ENCODE measurements at places on chromosomes 5 and 9.

- H3K36me3 ChIP-seq: peaks cover 6% of the 10 kb centered on the region
- H3K4me3 ChIP-seq: no peak overlapping the region
- DNase-seq: no peak
- no peak overlapping the region for H3K27ac ChIP-seq
Measured at GRCh38 chr5:76662521-76662920, 39.3 kb upstream of the F2RL2 start.

- H3K27ac ChIP-seq: peak overlapping the region; percentile 10
- no peak for DNase-seq
- no peaks in the 10 kb centered on the region for H3K27me3 ChIP-seq
Measured at GRCh38 chr5:14193496-14193895, 50.4 kb downstream of the TRIO start.

- H3K27ac ChIP-seq: no peak overlapping the region
- no peak overlapping the region for H3K4me3 ChIP-seq
- DNase-seq: no peak
- no peaks in the 10 kb centered on the region for H3K27me3 ChIP-seq
- H3K4me1 ChIP-seq: no peaks in the 10 kb centered on the region
Measured at GRCh38 chr5:27048510-27048909, 10.1 kb upstream of the CDH9 start.

DNA sequence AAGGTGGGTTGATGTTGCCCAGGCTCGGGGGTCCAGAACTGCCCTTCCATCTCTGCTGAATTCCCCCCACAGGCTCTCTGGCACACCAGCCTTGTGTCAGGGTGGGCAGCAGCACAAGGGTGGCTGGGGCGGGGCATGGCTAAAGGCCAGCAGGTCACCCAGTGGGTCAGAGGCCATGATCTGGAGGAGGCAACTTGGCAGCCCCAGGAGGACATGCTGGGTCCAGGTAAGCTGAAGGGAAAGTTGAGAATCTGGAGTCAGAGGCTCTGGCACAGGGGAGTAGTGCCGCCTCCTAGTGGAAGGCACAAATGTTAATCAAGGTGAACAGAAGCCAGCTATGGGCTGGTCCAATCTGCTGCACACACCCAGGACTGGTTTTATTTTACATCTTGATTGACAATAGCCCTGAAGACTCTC lies 6.2 kb downstream of the TMEM8B start:
- no peak overlapping the region for H3K27ac ChIP-seq
- H3K4me3 ChIP-seq: no peak overlapping the region
- no peaks in the 10 kb centered on the region for H3K27me3 ChIP-seq
- H3K4me1 ChIP-seq: peaks cover 40% of the 10 kb centered on the region
- no peak for DNase-seq

GRCh38 chr9:109164042-109164441 lies 3.0 kb downstream of the FRRS1L start:
- peaks cover 5% of the 10 kb centered on the region for H3K36me3 ChIP-seq
- H3K4me3 ChIP-seq: no peak overlapping the region
- H3K27ac ChIP-seq: no peak overlapping the region
- peaks cover 7% of the 10 kb centered on the region for H3K4me1 ChIP-seq

DNA sequence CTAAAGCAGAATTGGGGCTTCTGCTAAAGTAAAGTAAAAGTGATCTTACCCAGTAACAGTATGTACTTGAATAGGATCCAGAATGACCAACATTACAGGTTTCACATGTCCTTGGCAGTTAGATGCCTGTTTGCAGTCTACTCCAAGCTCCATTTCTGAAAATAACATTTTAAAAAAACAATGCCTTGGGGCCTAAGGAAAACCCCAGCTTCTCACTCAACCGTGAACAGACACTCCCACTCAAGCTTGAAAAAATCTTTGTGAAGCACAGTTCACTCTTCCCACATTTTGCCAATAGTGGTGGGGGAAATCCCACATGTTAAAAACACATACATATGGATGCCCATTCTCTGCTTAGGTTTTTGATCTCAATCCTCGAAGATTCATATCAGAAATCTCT lies 304.1 kb downstream of the ARRDC3 start:
- no peaks in the 10 kb centered on the region for H3K36me3 ChIP-seq
- DNase-seq: no peak
- no peak overlapping the region for H3K4me3 ChIP-seq
- no peak overlapping the region for H3K27ac ChIP-seq
- H3K4me1 ChIP-seq: peaks cover 3% of the 10 kb centered on the region

- no peak for DNase-seq
- H3K27ac ChIP-seq: no peak overlapping the region
Measured at GRCh38 chr5:166236327-166236726, 2055.1 kb upstream of the WWC1 start.

DNA sequence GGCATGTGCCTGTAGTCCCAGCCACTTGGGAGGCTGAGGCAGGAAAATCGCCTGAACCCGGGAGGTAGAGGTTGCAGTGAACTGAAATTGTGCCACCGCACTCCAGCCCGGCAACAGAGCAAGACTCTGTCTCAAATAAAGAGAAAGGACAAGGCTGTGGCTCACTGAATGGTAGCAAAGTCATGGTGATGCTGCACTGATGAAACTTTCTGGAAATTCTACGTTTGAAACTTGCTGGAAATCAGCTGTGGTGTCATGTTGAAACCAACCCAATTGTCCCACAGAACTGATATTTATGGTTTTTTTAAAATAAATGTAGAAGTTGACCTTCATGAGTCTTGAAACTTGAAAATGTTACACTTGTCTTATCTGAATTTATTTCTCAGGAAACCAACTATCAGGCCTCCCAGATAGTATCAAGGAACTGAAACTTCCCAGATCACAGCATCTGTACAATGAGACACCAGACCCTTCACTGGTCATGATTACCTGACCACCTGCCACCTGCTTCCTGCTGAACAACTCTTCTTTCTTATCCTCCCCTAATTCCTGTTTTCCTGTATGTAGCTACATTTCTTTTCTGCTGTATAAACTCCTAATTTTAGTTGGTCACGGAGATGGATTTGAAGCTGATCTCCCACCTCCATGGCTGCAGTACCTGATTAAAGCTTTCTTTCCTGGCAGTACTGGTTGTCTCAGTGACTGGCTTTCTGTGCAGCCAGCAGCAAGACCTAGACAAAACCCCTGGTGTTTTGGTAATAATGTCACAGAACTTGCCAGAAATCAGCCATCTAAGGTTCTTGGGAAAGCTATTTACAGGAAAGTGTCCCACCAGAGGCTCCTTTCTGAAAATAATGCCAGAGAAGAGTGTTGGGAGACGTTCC lies 5.6 kb upstream of the TBC1D13 start:
- H3K27me3 ChIP-seq: no peaks in the 10 kb centered on the region
- no peak overlapping the region for H3K4me3 ChIP-seq
- no peak overlapping the region for H3K27ac ChIP-seq
- H3K36me3 ChIP-seq: no peaks in the 10 kb centered on the region
- peaks cover 7% of the 10 kb centered on the region for H3K4me1 ChIP-seq

- no peak overlapping the region for H3K27ac ChIP-seq
- no peaks in the 10 kb centered on the region for H3K36me3 ChIP-seq
- peaks cover 7% of the 10 kb centered on the region for H3K27me3 ChIP-seq
- H3K4me1 ChIP-seq: no peaks in the 10 kb centered on the region
- no peak overlapping the region for H3K4me3 ChIP-seq
- no peak for DNase-seq
Measured at GRCh38 chr9:72763022-72763421, 189.8 kb downstream of the ALDH1A1 start.

DNA sequence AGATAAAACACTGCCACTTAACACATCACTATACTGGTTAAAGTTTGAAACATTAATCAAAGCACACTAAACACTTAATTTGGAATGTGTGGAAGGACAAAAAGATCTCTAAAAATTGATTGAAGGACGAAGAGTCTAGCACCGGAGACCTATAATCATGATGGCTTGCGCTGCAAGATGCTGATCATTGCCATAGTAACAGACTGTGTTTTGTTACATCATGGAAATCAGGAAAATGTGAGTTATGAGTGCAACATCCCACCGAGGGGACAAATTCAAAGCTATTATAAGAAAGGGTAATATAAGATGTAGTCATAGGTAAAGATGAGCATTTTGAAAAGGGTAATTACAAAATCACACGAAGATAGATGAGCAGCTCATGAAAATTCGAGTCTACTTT lies 278.8 kb upstream of the CTNND2 start:
- no peak overlapping the region for H3K27ac ChIP-seq
- H3K27me3 ChIP-seq: no peaks in the 10 kb centered on the region
- no peak for DNase-seq
- no peaks in the 10 kb centered on the region for H3K36me3 ChIP-seq

GRCh38 chr5:142366007-142366406 lies 41.2 kb upstream of the SPRY4 start:
- H3K27me3 ChIP-seq: peaks cover 32% of the 10 kb centered on the region
- no peak for DNase-seq
- peaks cover 9% of the 10 kb centered on the region for H3K4me1 ChIP-seq
- H3K27ac ChIP-seq: no peak overlapping the region

- no peak overlapping the region for H3K27ac ChIP-seq
- H3K4me3 ChIP-seq: no peak overlapping the region
- no peaks in the 10 kb centered on the region for H3K4me1 ChIP-seq
- DNase-seq: no peak
- H3K36me3 ChIP-seq: no peaks in the 10 kb centered on the region
- peaks cover 3% of the 10 kb centered on the region for H3K27me3 ChIP-seq
Measured at GRCh38 chr9:101716629-101717028, 21.8 kb downstream of the GRIN3A start.

GRCh38 chr5:25334350-25334749 lies 689.6 kb upstream of the CDH10 start:
- no peak for DNase-seq
- no peak overlapping the region for H3K27ac ChIP-seq
- H3K4me3 ChIP-seq: no peak overlapping the region
- H3K4me1 ChIP-seq: no peaks in the 10 kb centered on the region

DNA sequence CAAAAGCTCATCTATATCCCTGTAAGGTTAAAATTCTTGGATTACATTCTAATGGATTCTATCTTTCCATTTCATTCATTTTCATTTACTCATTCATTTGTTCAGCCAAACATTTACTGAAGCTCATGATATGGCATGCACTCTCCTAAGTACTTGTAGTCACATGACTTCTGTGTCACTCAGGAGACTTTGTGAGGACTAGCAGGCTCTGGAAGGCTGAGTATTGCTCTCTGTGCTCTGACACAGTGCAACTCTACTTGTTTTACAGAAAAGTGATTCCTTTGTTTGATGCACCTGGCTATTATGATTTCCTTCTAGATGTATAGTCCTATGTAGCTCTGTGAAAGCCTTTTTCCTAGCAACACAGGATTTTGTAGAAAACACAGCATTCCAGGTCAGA lies 53.0 kb downstream of the YIPF5 start:
- no peak for DNase-seq
- H3K27ac ChIP-seq: no peak overlapping the region
- H3K36me3 ChIP-seq: no peaks in the 10 kb centered on the region
- H3K27me3 ChIP-seq: no peaks in the 10 kb centered on the region
- no peak overlapping the region for H3K4me3 ChIP-seq

GRCh38 chr5:102902135-102902448 lies 147.0 kb downstream of the PAM start:
- peaks cover 2% of the 10 kb centered on the region for H3K27me3 ChIP-seq
- no peak for DNase-seq
- no peak overlapping the region for H3K27ac ChIP-seq
- H3K36me3 ChIP-seq: no peaks in the 10 kb centered on the region

- no peaks in the 10 kb centered on the region for H3K27me3 ChIP-seq
- peak overlapping the region; percentile 25 for H3K27ac ChIP-seq
- H3K4me1 ChIP-seq: peaks cover 26% of the 10 kb centered on the region
Measured at GRCh38 chr9:81680506-81680905, 8.8 kb downstream of the TLE1 start.

DNA sequence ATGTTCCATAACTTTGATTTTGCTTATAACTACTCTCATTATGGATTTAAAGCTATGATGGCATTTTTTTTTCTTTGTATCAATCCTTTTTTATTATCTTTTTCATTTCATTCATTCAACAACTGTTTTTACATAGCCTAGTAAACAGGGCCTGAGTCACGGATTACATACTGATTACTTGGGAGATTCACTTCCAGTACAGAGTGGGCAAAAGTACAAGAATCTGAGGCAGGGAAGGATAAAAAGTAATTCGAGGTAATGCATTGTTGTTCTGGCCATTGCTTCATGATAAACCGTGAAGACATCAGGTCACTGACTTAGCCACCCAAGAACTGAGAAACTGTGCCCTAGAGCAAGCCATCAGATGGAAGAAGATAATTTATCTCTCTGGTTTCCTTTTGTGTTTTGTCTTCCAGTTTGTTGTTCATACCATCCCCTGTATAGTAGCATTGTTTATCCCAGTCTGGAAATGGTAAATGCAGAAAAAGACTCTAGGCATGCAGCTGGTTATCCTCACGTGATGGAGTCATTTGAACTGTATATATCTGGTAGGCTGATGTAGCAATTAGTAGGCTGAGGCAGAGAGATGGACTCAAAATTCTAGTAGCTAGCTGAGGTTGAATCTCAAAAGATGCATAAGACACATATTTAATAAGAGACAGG lies 145.6 kb downstream of the CNTLN start:
- H3K4me1 ChIP-seq: no peaks in the 10 kb centered on the region
- H3K27me3 ChIP-seq: no peaks in the 10 kb centered on the region
- peaks cover 2% of the 10 kb centered on the region for H3K36me3 ChIP-seq
- no peak for DNase-seq
- no peak overlapping the region for H3K4me3 ChIP-seq

GRCh38 chr5:144230806-144231205 lies 60.1 kb downstream of the KCTD16 start:
- H3K27ac ChIP-seq: no peak overlapping the region
- no peak overlapping the region for H3K4me3 ChIP-seq
- H3K27me3 ChIP-seq: no peaks in the 10 kb centered on the region
- no peak for DNase-seq

GRCh38 chr9:88991066-88992034 lies at the start of gene S1PR3:
S1PR3 (plus strand) TSS chr9:88991468; CDS start chr9:89001201, 9,733 bp downstream.
- H3K4me3 ChIP-seq: no peak within 1 kb of the TSS
- no peaks in the 10 kb centered on the region for H3K36me3 ChIP-seq
- no peak within 1 kb of the TSS for H3K27ac ChIP-seq
- DNase-seq: no peak
- H3K4me1 ChIP-seq: no peaks in the 10 kb centered on the region

DNA sequence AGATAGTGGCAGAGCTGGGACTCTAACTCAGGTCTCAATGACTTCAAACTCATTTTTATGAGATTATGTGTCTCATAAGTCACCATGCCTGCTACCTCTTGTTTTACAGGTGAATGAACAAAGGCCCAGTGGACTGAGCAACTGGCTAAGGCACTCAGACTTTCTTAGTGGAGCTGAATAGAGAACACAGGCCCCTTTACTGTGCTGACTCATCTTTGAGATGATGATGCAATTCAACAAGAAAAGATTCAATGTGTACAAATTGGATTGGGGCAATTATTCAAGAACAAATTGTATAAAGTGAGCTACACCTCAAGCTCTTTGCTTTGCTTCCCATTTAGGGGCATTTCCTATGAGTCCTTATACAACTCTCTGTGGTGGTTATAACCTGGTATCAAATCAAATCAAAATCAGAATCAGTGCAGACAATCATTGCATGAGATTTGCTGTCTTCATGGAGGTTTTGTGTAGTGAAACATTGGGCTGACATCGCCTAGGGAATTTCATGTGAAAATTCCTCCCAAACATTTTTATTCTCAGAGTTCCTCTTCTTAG lies 84.3 kb upstream of the PPP2R2B start:
- H3K4me3 ChIP-seq: no peak overlapping the region
- no peaks in the 10 kb centered on the region for H3K27me3 ChIP-seq
- no peaks in the 10 kb centered on the region for H3K36me3 ChIP-seq
- no peak overlapping the region for H3K27ac ChIP-seq
- H3K4me1 ChIP-seq: no peaks in the 10 kb centered on the region

Measured in memory B cell (primary cell).